ENCODE measurements at places on chromosomes 3 and 15.

GRCh38 chr3:144586382-144586781, 614.8 kb downstream of the DIPK2A start:
- DNase-seq = peak; percentile 75

DNA sequence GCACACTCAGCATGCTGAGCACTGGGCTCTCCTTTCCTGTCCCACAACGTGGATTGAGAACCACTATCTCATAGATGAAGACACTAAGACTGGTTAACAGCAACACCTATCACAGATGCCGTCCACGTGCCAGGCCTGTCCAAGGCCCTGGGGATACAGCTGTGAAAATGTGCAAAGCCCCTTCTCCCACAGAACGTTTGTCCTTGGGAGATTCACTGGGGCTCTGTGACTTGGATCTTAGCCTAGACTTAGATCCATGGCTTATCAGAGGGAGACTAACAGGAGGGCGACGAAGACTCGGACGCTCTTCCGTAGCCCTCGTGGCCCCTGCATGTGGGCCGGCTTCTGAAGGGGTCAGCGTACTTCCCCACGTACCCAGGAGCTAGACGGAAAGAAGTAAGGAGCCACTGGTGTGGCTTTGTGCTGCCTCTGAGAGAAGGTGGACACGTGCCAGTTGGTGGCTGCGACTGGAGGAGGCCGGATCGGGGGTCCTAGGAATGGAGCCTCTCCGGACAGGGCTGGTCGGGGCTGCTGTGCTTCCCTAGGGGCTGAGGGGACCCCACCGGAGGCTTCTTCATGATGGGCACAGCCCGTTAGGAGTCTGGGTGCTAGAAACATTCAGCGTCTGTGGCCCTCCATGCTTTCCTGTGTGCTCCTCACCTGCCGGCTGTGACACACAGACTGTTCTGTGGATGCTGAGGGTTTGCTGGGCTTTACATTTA, 964 bp downstream of the NRROS start:
- no peak for DNase-seq

DNA sequence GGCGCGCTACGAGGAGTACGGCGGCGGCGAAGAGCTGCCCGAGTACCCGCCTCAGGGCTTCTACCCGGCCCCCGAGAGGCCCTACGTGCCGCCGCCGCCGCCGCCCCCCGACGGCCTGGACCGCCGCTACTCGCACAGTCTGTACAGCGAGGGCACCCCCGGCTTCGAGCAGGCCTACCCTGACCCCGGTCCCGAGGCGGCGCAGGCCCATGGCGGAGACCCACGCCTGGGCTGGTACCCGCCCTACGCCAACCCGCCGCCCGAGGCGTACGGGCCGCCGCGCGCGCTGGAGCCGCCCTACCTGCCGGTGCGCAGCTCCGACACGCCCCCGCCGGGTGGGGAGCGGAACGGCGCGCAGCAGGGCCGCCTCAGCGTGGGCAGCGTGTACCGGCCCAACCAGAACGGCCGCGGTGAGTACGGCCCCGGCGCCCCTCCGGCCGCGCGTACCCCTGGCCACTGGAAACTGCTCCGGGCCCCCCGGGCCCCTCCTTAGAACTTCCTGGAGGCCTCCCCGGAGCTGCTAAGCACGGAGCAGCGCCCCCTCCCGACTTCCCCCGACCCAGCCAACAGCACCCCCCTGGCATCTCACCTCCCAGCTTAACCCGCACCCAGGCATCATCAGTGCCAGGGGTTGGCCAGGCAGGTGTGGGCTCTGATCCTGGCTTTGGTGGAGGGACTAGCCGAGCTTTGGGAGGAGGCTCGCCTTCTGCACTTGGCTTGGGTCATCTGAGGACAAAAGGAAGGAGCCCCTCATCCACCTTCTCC, 1.4 kb downstream of the LOXL1 start:
- DNase-seq = no peak

DNA sequence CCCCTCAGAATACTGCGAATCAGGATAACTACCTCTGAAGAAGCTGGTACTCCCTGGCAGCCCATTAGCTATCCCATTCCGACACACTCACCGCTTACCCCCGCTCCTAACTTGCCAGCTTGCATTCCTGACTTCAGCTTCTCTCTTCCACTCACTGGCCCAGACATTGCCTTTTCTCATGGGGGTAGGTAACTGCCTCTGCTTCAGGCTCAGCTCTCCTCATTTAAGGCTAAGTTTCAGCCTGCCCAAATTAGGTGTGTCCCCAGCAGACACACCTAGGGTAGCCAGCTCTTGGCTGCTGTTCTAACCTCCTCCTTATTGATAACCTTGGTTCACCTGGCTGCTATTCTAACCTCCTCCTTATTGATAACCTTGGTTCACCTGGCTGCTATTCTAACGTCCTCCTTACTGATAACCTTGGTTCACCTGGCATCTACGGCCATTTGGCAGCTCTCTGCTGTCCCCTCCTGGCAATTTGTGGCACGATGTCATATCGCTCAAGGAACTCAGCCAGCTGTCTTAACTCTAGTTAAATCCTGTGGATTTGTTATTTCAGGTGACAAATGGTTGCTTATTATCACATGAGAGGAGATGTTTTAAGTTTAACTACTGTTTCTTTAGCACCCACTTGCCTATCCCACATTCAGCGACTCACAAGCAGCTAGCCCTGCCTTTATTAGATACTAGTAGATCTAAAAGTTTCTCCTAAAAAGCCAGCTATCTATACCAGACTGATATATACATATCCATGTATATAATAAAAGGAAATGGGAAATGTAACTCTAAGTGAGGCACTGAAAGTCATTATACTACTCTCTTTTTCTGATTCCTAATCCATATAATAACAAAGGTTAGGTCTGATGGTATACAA, 106.5 kb upstream of the ACP3 start:
- DNase-seq = no peak

GRCh38 chr3:43028678-43029490, 49.8 kb downstream of the GASK1A start:
- DNase-seq = no peak

DNA sequence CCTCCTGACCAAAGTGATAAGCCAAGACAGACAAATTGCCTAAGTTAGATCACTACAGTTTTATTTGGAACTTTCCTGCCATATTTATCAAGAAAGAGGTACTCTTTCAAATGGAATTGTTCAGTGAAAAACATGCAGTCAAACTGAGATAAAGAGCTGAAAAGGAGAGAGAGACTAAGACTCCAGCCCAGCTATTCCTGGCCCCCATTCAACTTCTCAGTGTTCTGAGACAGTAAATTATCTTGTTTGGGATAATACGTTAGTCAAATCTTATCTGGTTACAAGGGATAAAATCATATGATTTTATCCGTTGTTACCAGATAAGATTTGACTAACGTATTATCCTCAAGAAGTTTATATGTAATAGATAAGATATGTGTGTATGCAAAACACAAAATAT, 67.6 kb upstream of the CMC1 start:
- no peak for DNase-seq

- peak; percentile 5 for DNase-seq
Observed at GRCh38 chr15:51623386-51623938, 891 bp upstream of the DMXL2 start.

GRCh38 chr15:98686983-98687382, 38.6 kb downstream of the IGF1R start:
- DNase-seq = no peak

DNA sequence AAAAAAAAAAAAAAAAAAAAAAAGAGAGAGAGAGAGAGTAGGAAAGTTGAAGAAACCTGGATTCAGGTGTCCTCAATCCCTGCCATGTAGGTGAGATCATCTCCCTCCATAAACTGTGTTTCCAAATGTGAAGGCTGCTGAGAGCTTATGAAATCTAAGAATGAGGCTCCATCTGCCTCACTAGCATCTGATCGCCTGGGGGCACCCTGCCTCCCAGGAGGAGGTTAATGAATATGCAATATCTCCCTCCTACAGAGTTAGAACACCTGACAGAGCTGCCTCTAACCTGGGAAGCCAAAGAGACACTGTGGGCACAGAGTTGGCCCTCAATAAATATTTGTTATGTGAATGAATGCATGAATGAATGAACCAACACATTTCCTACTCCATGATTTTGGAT, 23.8 kb upstream of the ZNF148 start:
- DNase-seq = no peak

GRCh38 chr3:45751537-45752242, 44.6 kb downstream of the SLC6A20 start:
- DNase-seq = no peak

- DNase-seq = peak; percentile 19
Observed at GRCh38 chr15:33243869-33244268, 49.4 kb upstream of the FMN1 start.

GRCh38 chr15:97944724-97945123, 15.8 kb upstream of the ARRDC4 start:
- DNase-seq = no peak

DNA sequence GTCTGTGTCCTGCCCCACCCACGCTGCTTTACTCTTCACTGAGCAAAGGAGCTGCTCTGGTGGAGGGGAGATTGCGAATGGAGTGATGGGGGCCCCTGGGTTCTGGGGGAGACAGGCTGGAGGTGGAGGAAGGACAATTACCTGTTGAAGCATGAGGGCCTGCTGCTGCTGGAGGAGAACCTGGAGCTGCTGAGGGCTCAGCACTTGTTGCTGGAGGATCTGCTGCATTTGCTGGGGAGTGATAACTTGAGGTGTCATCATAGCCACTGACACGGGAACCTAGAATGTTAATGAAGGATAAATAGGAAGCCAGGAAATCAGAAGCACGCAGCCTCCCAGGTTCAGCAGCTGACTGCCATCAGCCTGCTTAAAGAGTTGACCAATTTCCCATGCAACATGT, 530.0 kb downstream of the FOXP1 start:
- DNase-seq = no peak

DNA sequence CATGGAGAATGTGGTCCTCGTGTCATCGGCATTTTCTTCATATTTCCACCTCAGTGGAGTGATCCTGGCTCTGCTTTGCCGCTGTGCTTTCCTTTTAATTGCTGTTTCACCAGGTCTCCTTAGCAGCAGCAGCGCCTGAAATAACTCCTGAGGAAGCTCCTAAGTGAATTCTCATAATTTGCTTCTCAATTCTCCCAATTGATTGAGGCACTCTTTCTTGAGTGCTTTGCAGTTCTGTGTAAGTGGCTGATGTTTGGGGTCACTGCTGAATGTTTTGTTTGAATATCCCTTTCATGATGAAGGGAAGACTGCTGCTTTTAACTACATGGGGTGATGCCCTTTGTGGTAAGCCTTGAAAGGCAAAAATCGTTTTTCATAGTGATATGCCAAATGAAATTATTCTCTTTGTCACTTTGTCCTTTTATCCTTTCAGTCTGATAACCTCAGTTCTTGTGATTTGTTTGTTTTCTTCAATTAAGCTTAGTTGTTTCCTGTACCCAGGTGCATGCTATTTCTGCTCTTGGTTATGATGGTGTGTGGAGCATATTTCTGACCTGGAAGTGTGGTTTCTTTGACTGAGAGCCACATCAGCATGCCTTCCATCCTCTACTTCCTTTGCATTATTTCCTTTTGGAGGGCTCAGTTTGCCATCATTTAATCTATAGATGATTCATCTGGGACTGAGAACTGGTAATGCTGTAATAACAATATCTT, 36.7 kb downstream of the HMG20A start:
- DNase-seq = peak; percentile 13

GRCh38 chr3:128180913-128181312, 27.6 kb downstream of the EEFSEC start:
- DNase-seq = no peak

DNA sequence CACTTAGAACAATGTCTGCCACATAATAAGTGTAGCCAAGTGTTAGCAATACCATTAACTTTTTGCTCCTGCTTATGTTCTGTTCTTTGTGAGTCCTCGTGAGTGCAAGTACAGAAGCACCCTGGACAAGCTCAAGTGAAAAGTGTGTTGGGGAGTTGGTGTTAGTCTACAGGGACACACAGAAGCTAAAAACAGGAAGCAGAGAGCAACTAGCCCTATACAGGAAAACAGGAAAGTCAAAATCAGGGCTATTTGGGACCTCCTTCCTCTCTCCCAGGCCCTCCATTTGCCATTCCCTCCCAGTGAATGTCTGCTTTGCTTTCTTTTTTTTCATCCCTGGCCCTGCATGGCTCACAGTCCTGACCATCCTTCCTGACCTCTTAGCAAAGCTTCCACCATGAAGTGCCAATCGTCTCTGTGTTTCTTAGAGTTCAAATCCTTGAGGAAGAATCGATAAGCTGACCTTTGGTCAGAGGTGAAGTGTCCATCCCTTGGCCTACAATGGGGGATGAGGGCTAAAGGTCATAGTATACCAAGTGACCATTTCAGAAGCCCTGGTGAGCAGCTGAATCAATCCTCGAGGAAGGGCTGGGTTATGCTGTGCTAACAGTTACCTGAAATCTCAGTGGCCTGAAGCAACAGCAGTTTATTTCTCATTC, 328.2 kb downstream of the SHQ1 start:
- DNase-seq = no peak

GRCh38 chr3:2141482-2141881, 42.8 kb downstream of the CNTN4 start:
- DNase-seq = no peak

- DNase-seq = no peak
Observed at GRCh38 chr15:67907184-67907723, 67.4 kb upstream of the RNU6-1 start.

DNA sequence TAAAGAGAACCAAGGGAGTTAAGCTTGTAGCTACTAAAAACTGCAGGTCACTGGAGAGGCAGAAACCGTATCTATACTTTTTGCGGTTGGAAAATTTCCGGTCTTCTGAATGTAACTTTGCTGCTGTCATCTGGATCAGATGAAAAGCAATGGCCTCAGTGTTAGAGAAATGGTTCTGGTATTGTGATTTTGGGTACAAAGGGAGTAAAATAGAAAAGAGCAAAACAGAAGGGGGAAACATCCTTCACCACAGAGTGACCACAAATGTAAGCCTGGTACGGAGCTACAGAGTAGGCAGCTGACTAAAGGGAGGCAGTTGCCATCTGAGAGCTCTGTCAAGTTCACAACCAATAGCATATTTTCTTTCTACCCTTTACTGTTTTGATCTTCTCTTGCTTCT, 5.6 kb downstream of the CD96 start:
- DNase-seq = no peak

DNA sequence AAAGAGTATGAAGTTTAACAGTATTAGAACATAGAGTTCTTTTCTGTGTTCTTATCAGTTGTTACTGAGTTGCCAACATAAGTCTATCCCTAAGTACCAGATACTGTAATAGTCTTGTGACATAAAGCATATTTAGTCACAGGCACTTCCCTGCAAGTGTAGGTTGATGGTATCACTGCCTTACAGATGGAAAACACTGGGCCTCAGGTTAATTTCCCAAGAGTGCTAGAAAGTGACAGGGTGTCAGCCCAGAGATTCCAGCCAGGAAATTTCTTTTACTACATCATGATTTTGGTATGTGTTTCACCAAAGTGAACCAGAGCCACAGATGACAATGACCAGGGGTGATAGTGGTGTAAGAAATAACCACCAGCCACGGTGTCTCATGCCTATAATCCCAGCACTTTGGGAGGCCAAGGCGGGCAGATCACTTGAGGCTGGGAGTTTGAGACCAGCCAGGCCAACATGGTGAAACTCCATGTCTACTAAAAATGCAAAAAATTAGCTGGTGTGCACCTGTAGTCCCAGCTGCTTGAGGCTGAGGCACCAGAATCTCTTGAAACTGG, 3.2 kb downstream of the EIF1B start:
- no peak for DNase-seq
